Effector memory CD4-positive, alpha-beta T cell (primary cell): ENCODE measurements at places on chromosomes 16 and 17.

- no peak overlapping the region for H3K4me3 ChIP-seq
- H3K27me3 ChIP-seq = no peaks in the 10 kb centered on the region
- no peak overlapping the region for H3K27ac ChIP-seq
Observed at GRCh38 chr17:1055751-1056645, 59.1 kb downstream of the TIMM22 start.

GRCh38 chr17:27233776-27234175 is 60.1 kb upstream of the WSB1 start:
- no peaks in the 10 kb centered on the region for H3K36me3 ChIP-seq
- H3K4me1 ChIP-seq = no peaks in the 10 kb centered on the region
- no peak for DNase-seq
- H3K27me3 ChIP-seq = no peaks in the 10 kb centered on the region
- no peak overlapping the region for H3K27ac ChIP-seq
- H3K4me3 ChIP-seq = no peak overlapping the region

DNA sequence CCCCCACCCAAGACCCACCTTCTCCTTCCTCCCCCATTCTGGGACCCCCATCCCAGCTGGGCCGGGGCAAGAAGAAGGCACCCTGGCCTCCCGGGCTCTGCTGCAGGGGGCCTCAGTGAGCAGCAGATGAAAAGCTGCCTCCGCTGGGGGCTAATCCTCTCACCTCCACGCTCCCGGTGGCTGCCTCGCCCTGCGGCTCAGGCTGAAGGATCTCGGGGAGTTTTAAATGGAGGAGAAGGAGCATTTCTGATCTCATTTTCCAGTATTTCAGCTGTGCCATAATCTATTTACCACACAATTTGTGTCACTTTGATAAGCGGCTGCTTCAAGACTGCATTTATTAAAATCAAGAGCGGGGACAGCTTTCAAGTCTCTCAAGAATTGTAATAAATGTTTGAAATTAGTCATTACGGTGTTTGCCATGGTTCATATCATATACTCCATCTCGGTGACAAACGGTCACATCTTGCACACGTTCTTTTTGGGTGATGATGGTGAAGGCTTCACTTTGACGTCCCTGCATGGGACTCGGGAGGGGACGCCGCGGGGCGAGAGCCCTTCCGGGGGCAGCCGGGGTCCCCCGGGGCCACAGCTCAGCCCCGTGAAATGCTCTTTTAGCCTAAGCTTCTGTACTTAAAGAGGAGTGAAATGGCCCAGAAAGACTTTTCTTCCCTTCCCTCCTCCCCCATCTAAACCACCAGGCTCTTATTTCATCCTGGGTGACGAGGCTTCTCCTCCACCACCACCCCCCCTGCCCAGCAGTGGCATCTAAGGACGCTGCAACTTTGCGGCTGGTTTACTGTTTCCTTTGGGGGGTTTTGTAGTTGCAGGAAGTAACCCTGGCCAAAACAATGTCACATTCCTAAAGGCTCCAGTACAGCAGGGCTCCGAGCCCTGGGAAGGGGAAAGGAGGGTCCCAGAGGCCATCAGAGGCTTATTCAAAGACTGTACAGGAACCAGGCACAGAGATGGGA is 313.1 kb upstream of the TNRC6C start:
- H3K4me3 ChIP-seq = peak overlapping the region; percentile 49
- H3K4me1 ChIP-seq = peaks cover 18% of the 10 kb centered on the region
- no peaks in the 10 kb centered on the region for H3K27me3 ChIP-seq
- peak overlapping the region; percentile 18 for H3K27ac ChIP-seq

GRCh38 chr16:58732545-58733247 is 1.4 kb downstream of the GOT2 start:
- peaks cover 7% of the 10 kb centered on the region for H3K4me1 ChIP-seq
- no peaks in the 10 kb centered on the region for H3K27me3 ChIP-seq
- no peak overlapping the region for H3K27ac ChIP-seq
- DNase-seq = no peak
- H3K36me3 ChIP-seq = no peaks in the 10 kb centered on the region
- H3K4me3 ChIP-seq = peak overlapping the region; percentile 97

GRCh38 chr16:85313526-85314301 is 201.4 kb upstream of the CIBAR2 start:
- no peaks in the 10 kb centered on the region for H3K36me3 ChIP-seq
- no peak overlapping the region for H3K4me3 ChIP-seq
- no peak for DNase-seq
- no peaks in the 10 kb centered on the region for H3K27me3 ChIP-seq
- H3K27ac ChIP-seq = no peak overlapping the region
- H3K4me1 ChIP-seq = peaks cover 9% of the 10 kb centered on the region

DNA sequence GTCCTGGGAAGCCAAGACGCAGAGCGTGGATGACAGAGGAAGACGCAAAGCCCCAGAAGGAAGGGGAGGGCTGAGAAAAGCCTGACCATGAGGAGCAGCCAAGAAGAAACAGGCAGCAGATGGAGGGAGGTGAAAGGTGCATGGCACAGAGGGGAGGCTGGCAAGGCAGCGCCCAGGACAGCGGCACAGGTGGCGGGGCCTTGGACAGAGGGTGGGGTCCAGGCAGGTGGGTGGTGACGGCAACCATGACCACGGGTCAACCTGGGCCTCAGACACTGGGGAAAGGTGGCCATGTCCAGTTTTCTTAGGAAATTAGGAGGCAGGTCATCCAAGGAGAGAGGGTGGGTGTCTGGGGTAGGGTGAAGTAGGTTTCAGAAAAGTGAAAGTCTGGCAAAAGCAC is 17.0 kb downstream of the ARHGAP17 start:
- H3K36me3 ChIP-seq = no peaks in the 10 kb centered on the region
- no peaks in the 10 kb centered on the region for H3K27me3 ChIP-seq
- no peak for DNase-seq
- no peaks in the 10 kb centered on the region for H3K4me1 ChIP-seq

DNA sequence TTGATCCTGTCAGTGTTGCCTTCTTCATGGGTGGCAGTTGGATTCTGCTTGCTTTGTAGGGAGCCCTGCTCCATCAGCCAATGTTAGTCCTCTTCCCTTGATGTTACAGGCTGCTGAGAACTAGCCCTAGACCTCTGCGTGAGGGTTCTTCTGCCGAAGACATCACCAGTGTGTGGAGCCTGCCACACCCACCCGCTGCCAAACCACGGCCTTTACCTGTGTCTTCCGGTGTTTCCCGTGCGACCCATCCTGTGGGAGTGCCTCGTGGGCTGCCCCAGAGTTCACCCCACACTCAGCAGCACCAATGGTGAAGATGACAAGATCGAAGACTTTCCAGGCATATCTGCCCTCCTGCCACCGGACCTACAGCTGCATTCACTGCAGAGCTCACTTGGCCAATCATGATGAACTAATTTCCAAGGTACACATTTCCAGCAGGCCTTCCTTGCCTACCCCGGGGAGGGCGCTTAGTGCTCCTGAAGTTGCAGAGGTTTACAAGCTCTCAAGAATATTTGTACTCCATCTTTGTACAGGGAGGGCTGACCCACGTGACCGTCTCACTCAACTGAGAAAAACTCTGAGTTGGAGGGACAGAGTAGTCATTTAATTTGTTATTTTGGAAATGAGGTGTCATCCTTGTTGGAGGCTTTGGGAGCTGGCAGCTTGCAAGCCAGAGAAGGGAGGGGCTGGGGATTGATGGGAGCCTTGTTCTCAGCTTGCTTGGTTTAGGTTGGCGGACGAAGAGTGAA is 21.8 kb downstream of the YPEL2 start:
- no peak overlapping the region for H3K27ac ChIP-seq
- H3K36me3 ChIP-seq = peaks cover 8% of the 10 kb centered on the region
- H3K27me3 ChIP-seq = no peaks in the 10 kb centered on the region
- DNase-seq = no peak
- peaks cover 5% of the 10 kb centered on the region for H3K4me1 ChIP-seq

- H3K27me3 ChIP-seq = no peaks in the 10 kb centered on the region
- no peaks in the 10 kb centered on the region for H3K36me3 ChIP-seq
- no peak overlapping the region for H3K4me3 ChIP-seq
- H3K4me1 ChIP-seq = no peaks in the 10 kb centered on the region
- H3K27ac ChIP-seq = no peak overlapping the region
Observed at GRCh38 chr16:13041646-13042290, 140.4 kb downstream of the SHISA9 start.

GRCh38 chr17:36069136-36069535 is 5.1 kb downstream of the CCL18 start:
- no peaks in the 10 kb centered on the region for H3K27me3 ChIP-seq
- H3K4me1 ChIP-seq = no peaks in the 10 kb centered on the region
- H3K27ac ChIP-seq = no peak overlapping the region
- no peak overlapping the region for H3K4me3 ChIP-seq
- no peaks in the 10 kb centered on the region for H3K36me3 ChIP-seq

DNA sequence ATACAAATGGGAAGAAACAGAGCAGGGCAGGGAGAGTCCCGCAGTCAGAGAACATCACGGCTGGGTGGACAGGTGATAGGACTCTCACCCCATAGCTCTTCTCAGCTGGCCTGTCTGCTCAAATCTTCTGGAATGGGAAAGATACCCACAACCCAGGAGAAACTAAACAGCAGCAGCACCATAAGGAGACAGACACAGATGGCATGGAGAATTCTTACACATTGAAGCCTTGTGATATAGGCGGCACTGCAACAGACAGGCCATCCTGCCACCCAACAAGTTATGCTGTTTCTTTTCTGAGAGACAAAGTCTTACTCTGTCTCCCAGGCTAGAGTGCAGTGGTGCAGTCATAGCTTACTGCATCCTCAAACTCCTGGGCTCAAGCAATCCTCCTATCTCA is 8.6 kb upstream of the ANKRD40CL start:
- no peak overlapping the region for H3K4me3 ChIP-seq
- no peak overlapping the region for H3K27ac ChIP-seq
- no peaks in the 10 kb centered on the region for H3K36me3 ChIP-seq
- H3K27me3 ChIP-seq = no peaks in the 10 kb centered on the region
